CD14-positive monocyte (primary cell): ENCODE measurements at places on chromosomes 4 and X.

GRCh38 chr4:10006231-10006600 is 15.1 kb downstream of the SLC2A9 start:
- peak overlapping the region; percentile 82 for H3K27ac ChIP-seq
- H3K4me3 ChIP-seq = no peak overlapping the region
- H3K27me3 ChIP-seq = no peaks in the 10 kb centered on the region
- peaks cover 78% of the 10 kb centered on the region for H3K36me3 ChIP-seq
- peaks cover 33% of the 10 kb centered on the region for H3K4me1 ChIP-seq

- no peaks in the 10 kb centered on the region for H3K36me3 ChIP-seq
- no peaks in the 10 kb centered on the region for H3K4me1 ChIP-seq
These were observed 134.5 kb downstream of the ARHGAP6 start for GRCh38 chrX:11531226-11531625.

GRCh38 chr4:164188236-164188635 is 565.7 kb upstream of the SMIM31 start:
- H3K4me3 ChIP-seq = no peak overlapping the region
- no peak for DNase-seq
- H3K36me3 ChIP-seq = no peaks in the 10 kb centered on the region
- no peak overlapping the region for H3K27ac ChIP-seq
- H3K4me1 ChIP-seq = no peaks in the 10 kb centered on the region

GRCh38 chrX:153671589-153672530 is 1.8 kb downstream of the PNCK start:
- no peaks in the 10 kb centered on the region for H3K27me3 ChIP-seq
- H3K4me3 ChIP-seq = no peak overlapping the region
- no peak overlapping the region for H3K27ac ChIP-seq
- no peaks in the 10 kb centered on the region for H3K4me1 ChIP-seq

DNA sequence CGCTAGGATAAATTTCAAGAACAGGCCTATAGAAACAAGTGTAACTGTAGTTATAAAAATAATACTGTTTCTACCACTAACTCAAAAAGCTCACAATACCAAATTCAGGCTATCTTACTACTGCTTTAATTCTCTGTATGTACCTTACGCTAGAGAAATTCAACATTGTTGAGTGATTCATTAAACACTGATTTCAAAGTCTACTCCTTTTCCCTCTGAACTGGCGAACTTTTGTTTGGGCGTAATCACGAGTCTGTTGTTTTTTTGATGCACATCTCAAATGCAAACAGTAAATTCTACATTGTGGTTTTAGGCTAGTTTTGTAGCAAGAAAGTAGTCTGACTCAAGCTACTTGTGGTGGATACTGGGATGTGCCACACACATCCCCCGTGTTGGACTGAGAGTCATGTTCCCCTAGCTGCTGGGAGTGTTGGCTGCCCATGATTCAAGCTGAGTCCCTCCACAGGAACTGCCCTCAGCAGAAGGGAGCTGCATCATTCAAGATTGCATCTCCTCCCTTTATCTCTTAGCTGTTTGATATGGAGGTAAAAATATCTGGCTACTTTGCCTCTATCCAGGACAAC is 406.1 kb downstream of the RAPGEF2 start:
- H3K4me3 ChIP-seq = no peak overlapping the region
- no peak overlapping the region for H3K27ac ChIP-seq
- DNase-seq = no peak
- no peaks in the 10 kb centered on the region for H3K27me3 ChIP-seq
- H3K4me1 ChIP-seq = no peaks in the 10 kb centered on the region
- no peaks in the 10 kb centered on the region for H3K36me3 ChIP-seq

DNA sequence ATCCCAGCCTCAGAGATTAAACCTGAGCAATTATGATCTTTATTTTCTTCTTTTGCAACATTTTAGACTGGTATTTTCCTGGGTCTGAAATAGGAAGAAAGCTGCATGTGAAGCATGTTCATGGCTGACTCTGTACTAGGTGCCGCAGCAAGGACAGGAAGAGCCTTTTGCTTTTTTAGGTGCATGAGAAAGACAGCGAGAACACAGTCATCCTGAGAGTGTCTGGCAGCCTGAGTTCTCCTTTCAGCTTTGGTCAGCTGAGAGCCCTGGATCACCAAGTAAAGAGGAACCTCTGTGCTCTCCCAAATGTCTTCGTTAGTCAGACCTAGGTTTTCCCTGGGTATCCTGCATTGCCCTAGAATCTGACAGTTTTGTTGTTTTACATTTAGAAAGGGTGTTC is 29.8 kb downstream of the FAM149A start:
- H3K27ac ChIP-seq = no peak overlapping the region
- peak; percentile 8 for DNase-seq
- H3K36me3 ChIP-seq = no peaks in the 10 kb centered on the region
- H3K4me1 ChIP-seq = no peaks in the 10 kb centered on the region
- H3K4me3 ChIP-seq = no peak overlapping the region
- no peaks in the 10 kb centered on the region for H3K27me3 ChIP-seq

DNA sequence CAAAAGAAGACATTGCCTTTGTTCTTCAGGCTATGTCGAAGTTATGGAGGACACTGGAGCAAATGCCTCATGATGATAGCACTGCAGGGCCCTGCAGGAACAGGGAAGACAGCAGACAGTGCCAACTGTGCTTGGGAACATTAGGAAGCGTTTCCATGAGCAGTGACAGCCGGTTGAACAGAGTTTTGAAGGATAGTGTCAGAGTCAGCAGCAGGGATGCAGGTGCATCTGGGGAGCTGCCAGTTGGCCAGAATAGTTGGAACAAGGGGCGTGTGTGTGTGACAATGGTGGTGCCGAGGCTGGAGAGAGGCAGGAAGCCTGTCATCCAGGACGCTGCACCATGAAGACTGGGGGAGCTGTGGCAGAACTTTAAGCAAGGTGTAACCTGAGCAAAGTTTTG is 88.6 kb downstream of the SHROOM3 start:
- no peak overlapping the region for H3K27ac ChIP-seq
- H3K27me3 ChIP-seq = no peaks in the 10 kb centered on the region
- no peaks in the 10 kb centered on the region for H3K36me3 ChIP-seq
- DNase-seq = no peak
- no peaks in the 10 kb centered on the region for H3K4me1 ChIP-seq

DNA sequence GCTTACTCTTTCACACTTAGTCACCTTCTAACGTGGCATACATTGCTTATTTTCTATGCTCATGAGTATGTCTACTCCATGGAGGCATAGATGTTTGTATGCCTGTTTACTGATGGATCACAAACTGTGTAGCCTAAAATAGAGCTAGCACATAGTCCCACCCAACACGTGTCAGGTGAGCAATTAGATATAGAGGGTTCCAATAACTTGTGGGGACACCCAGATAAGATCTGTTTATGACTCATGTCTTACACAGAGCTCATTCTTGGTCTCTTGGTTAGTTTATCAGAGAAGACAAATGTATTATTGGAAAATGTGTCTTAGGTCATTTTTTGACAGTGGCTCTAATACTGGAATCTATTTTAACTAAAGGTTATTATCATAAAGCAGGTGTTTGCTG is 6.8 kb downstream of the ZFP42 start:
- H3K4me1 ChIP-seq = no peaks in the 10 kb centered on the region
- DNase-seq = no peak
- no peak overlapping the region for H3K27ac ChIP-seq
- no peaks in the 10 kb centered on the region for H3K27me3 ChIP-seq

DNA sequence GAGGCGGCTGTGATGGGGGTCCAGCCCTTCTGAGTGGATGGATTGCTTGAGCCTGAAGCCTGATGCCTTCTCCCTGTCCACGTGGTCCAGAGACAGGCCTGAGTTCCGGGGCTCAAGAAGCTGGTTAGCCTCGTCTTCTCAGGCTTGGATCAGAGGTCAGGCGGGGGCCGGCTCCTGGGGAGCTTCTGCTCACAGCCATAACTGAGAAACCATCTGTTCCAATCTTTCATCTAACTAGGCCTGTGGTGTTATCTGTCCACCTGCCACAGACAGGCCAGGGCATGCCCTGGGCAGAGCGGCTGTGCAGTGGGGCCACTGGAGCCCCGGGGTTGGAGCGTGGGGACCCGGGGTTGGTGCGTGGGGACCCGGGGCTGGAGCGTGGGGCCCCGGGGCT is 63.1 kb downstream of the SORCS2 start:
- no peaks in the 10 kb centered on the region for H3K36me3 ChIP-seq
- H3K4me3 ChIP-seq = no peak overlapping the region
- DNase-seq = no peak
- no peaks in the 10 kb centered on the region for H3K27me3 ChIP-seq
- no peak overlapping the region for H3K27ac ChIP-seq
- no peaks in the 10 kb centered on the region for H3K4me1 ChIP-seq

- H3K4me3 ChIP-seq = no peak overlapping the region
- H3K36me3 ChIP-seq = no peaks in the 10 kb centered on the region
- no peak overlapping the region for H3K27ac ChIP-seq
- no peak for DNase-seq
- no peaks in the 10 kb centered on the region for H3K4me1 ChIP-seq
These were observed 1454.2 kb downstream of the ARAP2 start for GRCh38 chr4:34790131-34790530.

DNA sequence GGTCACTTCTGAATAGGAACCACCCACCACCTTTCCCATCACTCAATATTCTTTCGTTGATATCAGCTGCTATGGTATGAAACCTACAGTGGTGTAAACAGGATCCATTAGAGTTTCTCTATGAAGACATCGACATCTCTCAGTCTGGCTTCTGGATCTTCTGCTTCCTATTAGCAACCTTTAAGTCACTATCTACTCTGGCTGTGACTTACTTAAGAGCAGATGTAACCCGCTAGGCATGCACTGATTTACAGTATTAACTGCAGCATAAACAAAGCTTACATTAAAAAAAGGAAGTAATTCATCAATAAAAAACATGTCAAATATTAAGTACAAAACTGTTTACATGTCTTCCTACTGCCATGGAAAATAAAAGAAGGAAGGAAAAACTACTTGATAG is 96.4 kb downstream of the ANAPC10 start:
- no peaks in the 10 kb centered on the region for H3K36me3 ChIP-seq
- H3K4me1 ChIP-seq = no peaks in the 10 kb centered on the region
- H3K27me3 ChIP-seq = no peaks in the 10 kb centered on the region
- no peak for DNase-seq
- H3K27ac ChIP-seq = no peak overlapping the region

DNA sequence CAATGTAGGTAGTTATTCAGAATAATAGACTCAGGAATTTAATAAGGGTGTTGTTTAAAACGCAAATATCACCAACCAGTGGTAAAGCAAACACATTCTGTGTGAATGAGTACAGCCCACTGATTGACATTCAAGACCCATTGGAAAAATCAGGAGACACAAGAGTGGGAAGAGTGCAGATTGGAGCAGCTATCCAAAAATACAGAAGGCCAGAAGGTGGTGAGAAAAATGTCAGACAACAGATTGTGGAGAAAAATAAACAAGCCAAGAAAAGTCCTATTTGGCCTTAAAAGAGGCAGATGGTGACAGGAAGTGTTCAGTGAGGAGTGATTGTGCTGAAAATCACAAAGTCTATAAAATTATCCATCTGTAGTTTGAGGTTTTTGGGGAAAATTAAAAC is 39.3 kb downstream of the CPE start:
- DNase-seq = no peak
- no peaks in the 10 kb centered on the region for H3K36me3 ChIP-seq
- no peaks in the 10 kb centered on the region for H3K4me1 ChIP-seq
- no peaks in the 10 kb centered on the region for H3K27me3 ChIP-seq
- H3K4me3 ChIP-seq = no peak overlapping the region

GRCh38 chr4:88610771-88611170 is 18.5 kb downstream of the HERC3 start:
- no peak overlapping the region for H3K27ac ChIP-seq
- no peak for DNase-seq
- H3K27me3 ChIP-seq = no peaks in the 10 kb centered on the region
- peaks cover 13% of the 10 kb centered on the region for H3K4me1 ChIP-seq
- peaks cover 35% of the 10 kb centered on the region for H3K36me3 ChIP-seq

DNA sequence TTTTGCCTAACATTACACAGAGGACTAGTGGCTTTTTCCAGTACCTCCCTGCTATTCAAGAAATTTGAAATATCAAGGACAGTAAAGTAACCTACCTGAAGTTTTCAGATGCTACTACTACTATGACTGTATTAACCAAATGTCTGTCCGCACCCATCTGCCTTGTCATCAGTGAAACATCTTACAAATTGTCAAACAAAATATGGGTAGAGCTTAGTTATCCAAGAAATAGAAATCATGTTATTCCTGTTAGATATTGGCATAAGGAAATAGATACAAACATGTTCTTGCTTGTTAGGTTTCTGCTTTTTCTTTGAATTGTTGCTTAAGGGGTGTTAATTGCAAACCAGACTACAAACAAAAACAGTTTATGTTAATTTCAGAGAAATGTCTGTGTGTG is 63.9 kb downstream of the PLS3 start:
- no peaks in the 10 kb centered on the region for H3K27me3 ChIP-seq
- no peaks in the 10 kb centered on the region for H3K4me1 ChIP-seq
- no peak overlapping the region for H3K27ac ChIP-seq
- no peaks in the 10 kb centered on the region for H3K36me3 ChIP-seq
- no peak for DNase-seq
- H3K4me3 ChIP-seq = no peak overlapping the region

DNA sequence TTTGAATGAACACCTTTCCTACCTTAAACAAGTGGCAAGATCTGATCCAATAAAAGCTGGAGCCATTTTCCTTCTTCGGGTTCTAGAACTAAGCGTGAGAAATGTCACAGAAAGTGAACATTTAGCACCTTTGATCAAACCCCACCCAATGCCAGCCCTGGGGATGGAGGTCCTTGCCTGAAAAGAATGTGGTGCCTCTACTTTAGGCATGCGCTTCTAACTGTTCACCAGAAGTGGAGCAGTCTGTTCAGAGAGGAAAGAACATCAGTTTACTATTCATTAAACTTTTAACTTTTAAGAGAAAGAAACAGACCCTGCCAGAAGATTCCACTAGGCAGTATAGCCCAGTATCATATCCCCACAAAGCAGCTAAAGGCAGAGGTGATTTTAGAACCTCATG is 75.9 kb downstream of the INTS12 start:
- H3K36me3 ChIP-seq = no peaks in the 10 kb centered on the region
- H3K4me1 ChIP-seq = peaks cover 3% of the 10 kb centered on the region
- H3K27me3 ChIP-seq = no peaks in the 10 kb centered on the region
- H3K4me3 ChIP-seq = no peak overlapping the region

GRCh38 chr4:163913571-163913970 is 419.1 kb downstream of the TMA16 start:
- no peaks in the 10 kb centered on the region for H3K4me1 ChIP-seq
- no peaks in the 10 kb centered on the region for H3K36me3 ChIP-seq
- no peak overlapping the region for H3K4me3 ChIP-seq
- DNase-seq = no peak
- no peak overlapping the region for H3K27ac ChIP-seq
- H3K27me3 ChIP-seq = no peaks in the 10 kb centered on the region

DNA sequence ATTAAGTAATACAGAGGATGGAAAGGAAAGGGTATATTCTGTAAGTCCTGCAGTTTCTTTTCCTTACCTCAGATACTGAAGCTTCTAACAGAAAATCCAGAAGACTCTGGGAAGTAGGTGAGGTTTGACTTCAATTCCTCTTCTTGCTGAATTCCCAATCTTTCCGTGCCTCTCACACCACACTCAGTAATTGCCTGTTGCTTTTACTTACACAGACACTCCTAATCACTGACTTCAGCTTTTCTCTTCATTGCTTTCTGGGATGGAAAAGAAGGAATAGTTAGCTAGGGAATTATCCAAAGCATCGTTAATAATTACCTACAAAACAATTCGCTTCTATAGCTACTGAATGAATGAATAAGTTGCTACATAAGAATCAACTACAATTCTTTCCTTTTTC is 163.6 kb downstream of the FBXO8 start:
- no peak overlapping the region for H3K4me3 ChIP-seq
- peaks cover 37% of the 10 kb centered on the region for H3K27me3 ChIP-seq
- H3K4me1 ChIP-seq = no peaks in the 10 kb centered on the region
- H3K27ac ChIP-seq = no peak overlapping the region
